ENCODE measurements at places on chromosomes 6 and 20.

- no peak for DNase-seq
These were observed 129.2 kb downstream of the MYB start for GRCh38 chr6:135310291-135310690.

DNA sequence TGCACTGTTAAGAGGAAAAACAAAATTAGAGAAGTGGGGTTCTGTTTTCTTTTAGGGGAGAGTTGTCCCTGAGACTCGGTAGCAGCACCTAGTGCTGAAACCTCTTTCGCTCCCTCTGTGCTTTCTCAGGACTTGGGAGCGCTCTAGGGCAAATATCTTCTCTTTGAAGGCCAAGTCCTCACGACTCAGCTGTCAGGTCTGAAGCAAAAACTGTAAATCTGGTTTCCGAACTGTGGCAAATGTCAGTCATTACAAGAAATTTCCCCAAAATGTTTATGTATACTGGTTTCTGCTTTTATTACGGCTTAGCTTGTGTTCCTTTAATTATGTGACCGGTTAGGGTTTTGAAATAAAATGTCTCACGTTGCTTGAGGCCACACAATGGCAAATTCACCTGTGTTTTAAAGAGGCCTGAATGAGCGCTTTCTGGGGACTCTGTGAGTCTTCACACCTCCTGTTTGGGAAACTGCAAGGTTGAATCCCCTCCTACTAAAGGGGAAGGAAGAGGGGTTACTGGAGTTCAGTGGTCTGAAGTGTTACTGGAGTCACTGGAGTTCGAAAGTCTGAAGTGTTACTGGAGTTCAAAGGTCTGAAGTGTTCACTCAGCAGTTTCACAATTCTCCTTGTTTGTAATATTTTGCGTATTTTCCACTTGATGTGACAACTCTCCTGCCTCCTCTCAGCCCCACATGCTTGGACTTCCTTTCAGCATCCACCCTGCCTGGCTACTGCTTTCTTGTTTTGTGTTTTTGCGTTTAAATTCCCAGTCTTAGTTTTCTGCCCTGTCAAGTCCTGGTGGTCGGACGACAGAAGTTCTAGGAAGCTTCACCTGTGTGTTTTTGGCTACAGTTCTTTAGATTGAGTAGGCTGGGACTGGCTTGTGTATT lies 1.6 kb downstream of the SMPDL3A start:
- no peak for DNase-seq

GRCh38 chr6:11367638-11368199 lies 135.3 kb upstream of the NEDD9 start:
- DNase-seq: no peak

GRCh38 chr6:12286373-12287110 lies 3.6 kb upstream of the EDN1 start:
- no peak for DNase-seq

DNA sequence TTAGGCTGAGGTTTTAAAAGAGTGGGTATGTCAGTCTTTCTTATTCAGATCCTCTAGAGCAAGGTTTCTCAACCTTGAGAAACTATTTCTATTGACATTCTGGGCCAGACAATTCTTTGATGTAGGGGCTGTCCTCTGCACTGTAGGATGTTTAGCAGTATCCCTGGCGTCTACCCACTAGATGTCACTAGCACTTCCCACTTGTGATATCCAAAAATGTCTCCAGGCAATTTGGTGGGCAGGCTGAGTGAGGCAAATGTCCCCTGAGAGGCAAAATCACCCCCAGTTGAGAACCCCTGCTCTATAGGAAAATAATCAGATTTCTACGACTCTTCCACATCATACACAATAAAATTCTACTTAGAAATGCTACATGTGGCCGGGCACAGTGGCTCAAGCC lies 7.7 kb upstream of the ZKSCAN8 start:
- peak; percentile 10 for DNase-seq

GRCh38 chr20:53070706-53071392 lies 98.7 kb downstream of the TSHZ2 start:
- DNase-seq: no peak

- no peak for DNase-seq
These were observed at the start of gene NOX3 for GRCh38 chr6:155455766-155456165. Gene NOX3, minus strand, starts transcription at chr6:155455839. Its CDS starts 39 bp downstream, at chr6:155455800.

GRCh38 chr6:166586424-166587156 lies at the start of gene RAMACL:
Gene RAMACL, minus strand, starts transcription at chr6:166586678. Its CDS starts 201 bp downstream, at chr6:166586477.
- DNase-seq: no peak

Data from NCI-H2081 treated with DMSO at 0.1 percent for 48 hours (cell line).